Left renal cortex interstitium (tissue), 4 donors: ENCODE measurements at places on chromosomes 2 and 18.

DNA sequence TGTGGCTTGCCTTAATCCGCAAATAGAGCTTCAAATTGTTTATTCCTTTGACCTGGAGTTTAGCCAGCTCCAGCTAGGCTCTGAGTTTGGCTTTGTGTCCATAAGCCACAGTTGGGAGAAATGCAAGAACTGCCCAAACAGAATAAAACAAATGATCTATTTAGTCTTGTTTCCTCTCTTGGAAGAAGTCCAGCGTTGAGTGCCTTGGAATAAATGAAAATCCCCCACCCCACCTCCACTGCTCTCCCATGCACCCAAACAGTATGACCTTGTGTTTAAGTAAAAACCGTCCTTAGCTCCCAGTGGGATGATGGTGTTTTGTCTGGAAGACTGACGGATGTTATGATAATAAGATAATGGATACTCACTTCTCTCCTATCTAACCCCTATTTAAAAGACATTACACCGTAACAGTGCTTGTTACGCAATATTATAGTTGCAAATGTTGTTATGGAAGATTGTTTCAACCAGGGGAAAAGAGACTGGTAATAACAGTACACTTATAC, 3.2 kb upstream of the SERPINE2 start:
- no peak for DNase-seq

GRCh38 chr18:13431886-13432285, 213.3 kb downstream of the LDLRAD4 start:
- DNase-seq = no peak

- no peak for DNase-seq
These were observed 262.0 kb downstream of the TNS1 start for GRCh38 chr2:217740756-217741155.

- no peak for DNase-seq
These were observed 544.4 kb upstream of the DSEL start for GRCh38 chr18:68060871-68061270.

DNA sequence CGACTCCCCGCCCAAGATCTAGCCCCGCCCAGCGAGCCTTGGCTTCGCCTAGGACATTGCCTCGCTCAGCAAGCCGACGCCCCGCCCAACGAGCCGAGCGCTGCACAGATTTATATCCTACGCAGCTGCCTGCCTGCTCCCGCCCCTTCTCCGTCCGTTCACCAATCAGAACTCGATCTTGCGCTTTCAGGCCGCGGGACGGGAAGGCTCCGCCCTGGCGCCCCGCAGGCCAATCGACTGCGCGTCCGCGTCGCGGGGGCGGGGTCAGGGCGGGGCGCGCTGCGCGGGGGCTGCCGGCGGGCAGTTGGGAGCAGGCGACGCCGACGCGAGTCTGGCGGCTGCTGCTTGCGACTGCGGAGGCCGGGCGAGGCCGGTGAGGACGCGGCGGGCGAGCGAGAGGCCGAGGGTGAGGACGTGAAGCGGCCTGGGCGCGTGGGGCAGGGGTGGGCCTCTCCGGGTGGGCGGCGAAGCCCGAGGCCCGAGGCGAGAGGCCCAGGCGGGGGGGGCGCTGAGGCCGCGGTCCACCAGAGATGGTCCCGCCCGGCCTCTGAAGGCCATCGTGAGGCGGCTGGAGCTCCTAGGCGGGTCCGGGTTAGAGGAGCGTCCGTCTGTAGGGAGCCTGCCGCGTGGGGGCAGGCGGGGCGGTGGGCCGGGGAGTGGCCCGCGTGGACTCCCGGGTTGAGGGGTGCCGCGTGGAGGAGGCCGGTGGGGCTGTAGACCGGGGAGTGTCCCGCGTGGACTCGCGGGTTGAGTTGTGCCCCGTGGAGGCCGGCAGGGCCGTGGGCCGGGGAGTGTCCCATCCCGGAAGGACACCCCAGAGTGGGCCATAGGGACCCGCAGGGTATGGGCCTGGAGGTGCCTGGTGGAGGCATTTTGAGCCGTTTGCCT, at the start of gene FARP2:
Gene FARP2 (plus strand): TSS at position 303 of the 888 bp plus-strand sequence. CDS start 16,823 bp downstream, outside the sequence.
- DNase-seq = peak; percentile 97

DNA sequence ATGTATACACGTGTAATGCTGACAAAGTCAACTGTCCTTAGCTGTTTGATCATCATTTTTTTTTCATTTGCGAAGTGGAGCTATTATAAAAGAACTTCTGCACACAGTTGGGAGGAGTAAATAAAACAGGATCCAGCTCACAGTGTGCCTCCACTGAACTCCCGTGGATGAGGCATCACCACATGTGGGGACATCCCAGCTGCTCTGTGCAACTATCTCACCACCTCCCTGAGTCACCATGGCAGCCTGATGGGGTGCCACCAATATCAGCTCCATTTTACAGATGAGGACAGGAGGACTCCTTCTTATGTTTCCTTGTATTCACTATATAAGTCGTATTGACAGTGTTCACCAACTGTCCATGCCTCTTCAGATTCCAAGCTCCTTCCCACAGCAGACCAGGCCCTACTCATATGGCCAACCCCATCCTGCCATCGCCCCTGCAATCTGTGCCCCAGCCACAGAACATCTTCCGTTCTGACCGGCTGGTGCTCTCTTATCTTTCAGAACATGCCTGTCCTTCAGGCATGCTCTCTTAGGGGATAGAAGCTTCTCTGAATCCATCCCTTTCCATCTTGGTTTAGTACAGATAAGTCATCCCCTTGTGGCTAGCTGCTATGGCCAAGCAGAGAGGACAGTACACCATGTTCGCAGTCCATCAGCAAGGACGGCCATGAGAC, 288.1 kb downstream of the RNF144A start:
- DNase-seq = no peak

GRCh38 chr2:181828122-181828705, 63.3 kb upstream of the ITPRID2 start:
- DNase-seq = no peak

GRCh38 chr2:217168496-217168895, 308.6 kb upstream of the TNP1 start:
- no peak for DNase-seq

DNA sequence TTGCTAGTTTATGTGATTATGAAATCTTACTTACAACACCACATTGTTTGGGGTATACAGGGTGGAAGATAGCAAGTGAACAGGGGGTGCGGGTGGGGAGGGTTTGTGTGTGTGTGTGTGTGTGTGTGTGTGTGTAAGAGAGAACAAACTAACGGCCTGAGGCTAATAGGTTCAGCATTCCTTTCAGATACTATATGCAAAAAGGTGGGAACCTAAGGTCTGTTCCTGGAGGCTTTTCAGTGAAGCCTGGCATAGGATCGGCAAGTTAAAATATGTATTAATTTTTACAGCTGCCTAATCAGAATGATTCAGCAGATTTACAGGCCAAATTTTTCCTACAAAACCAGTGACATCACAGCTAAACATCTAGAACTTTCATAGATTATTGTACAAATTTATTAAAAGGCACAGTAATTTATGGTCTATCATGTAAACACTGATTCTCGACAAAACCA, 7.6 kb upstream of the SPDYA start:
- DNase-seq = no peak

DNA sequence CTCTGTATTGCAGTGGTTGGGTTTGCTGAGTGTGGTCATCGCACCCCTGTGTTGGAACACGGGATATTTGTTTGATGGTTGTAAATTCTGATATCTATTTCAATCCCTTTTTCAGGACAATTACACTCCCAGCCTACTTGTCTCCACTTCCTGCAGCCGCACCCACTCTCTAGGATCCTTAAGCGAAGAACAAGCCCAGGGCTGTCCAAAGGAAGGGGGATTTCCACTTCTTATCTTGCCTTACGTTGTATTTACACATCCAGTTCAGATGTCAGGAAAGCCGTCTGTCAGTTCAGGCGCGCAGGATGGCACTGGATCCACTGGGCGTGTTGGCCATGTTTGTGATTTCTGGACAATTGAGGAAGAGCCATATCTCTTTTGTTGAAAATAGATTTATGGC, 834.5 kb upstream of the SALL3 start:
- DNase-seq = no peak

- no peak for DNase-seq
These were observed 41.7 kb upstream of the NABP1 start for GRCh38 chr2:191636235-191636543.

GRCh38 chr2:69057660-69058059, 44.7 kb downstream of the ANTXR1 start:
- DNase-seq = no peak

- no peak for DNase-seq
These were observed 299.3 kb downstream of the OSR1 start for GRCh38 chr2:19059076-19059475.
